Urinary bladder (tissue), 4 donors: ENCODE measurements at places on chromosomes 4 and X. TPM values are rescaled to one million over a fixed set of nuclear protein-coding genes. Genes with fewer than 3 reads are reported as not detected.

SH2D1A gene
- total RNA-seq: 0.26 TPM

PABPC5 gene
- 11.9 TPM for total RNA-seq

CFAP99 gene
- not detected for total RNA-seq

RBMXL3 gene
- not detected for total RNA-seq

REPS2 gene
- 15.6 TPM for total RNA-seq

SEC24D gene
- total RNA-seq: 148 TPM
